ENCODE measurements at places on chromosomes 2 and 18.

DNA sequence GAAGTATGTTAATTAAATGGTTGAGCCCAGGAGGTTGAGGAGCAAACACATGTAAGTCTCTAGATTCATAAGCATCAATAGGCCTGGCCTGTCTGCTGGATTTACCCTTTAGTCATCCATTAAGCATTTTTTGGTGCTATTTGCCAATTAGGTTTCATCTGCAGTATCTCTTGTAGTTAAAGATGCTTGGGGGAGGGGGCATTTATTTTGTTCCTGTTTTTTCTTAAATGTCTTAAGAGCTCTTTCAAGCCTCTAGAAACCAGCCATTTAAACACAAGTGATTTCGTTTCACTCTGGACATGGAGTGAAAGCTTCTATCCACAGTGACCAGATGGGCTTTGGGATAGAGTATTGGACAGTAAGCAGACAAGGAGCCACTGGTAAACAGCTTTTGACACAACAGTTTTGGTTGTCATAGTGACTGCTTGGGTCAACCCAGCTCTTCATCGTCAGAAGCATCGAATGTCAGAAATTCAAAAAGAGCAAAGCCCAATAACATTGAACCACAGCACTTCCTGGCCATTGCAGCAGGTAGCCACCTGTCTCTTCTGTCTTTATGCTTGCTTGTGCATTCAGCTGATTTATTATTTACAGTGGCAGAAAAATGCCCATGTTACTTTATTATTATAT is 4.9 kb downstream of the QPCT start:
- DNase-seq = no peak

- no peak for DNase-seq
Observed at GRCh38 chr2:124880995-124881394, 855.9 kb downstream of the CNTNAP5 start.

DNA sequence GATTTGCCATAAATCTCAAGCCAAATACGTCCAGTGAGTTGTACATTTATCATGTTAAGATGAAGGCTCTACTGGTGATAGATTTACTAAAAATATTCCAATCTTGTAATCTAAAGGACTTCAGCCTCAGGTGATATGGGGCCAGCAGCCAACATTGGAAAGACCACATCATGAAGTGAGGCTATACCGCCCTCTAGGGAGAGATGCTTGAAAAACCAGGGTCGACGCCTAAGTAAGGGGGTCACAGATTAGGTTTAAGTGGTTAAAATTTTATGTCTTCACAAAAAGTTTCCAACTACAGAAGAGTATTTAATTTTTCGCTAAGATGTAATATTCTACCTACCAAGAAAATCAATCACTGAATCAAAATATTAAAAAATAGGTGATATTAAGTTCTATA is 33.3 kb downstream of the DOCK10 start:
- no peak for DNase-seq

DNA sequence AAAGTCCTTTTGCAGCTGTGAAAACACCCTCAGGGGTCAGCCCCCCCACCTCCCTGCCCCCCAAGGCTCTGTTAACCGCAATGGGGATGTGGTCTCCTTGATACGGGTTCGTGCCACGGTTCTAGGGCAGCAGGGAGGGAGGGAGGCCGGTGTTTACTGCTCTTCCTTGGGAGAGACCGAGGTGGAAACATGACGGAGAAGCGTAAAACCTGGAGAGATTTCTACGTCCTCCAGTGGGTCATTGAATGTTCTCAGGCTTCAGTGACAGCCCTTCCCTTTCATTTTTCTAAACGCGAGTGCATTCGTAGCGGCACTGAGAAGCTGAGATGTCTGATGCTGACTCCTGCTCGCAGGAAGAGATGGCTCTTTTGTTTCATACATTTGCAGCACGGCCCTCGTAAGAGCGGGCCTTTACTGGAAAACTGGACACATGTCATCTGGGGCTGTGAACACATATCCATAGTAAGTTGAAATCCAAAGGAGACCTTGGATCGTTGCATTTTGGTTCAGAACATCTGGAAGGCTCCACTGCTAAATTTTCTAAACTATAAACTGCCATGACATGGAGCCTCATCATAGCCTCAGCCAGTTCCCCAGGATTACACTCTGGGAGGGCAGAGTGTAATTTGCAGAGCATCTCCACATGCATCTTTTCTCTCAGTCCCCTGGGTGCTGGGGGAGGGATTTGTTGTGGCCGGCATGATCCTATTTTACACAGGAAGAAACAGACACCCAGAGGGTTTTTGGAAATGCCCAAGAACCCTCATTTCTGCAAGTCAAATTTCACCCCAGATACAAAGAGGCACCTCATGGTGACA is 40.6 kb upstream of the HDAC4 start:
- DNase-seq = no peak

GRCh38 chr18:74216661-74217110 is 68.4 kb downstream of the TIMM21 start:
- DNase-seq = no peak

GRCh38 chr2:119741001-119741400 is 18.7 kb upstream of the PTPN4 start:
- no peak for DNase-seq

- no peak for DNase-seq
Observed at GRCh38 chr2:53729143-53729762, 38.4 kb upstream of the CHAC2 start.

DNA sequence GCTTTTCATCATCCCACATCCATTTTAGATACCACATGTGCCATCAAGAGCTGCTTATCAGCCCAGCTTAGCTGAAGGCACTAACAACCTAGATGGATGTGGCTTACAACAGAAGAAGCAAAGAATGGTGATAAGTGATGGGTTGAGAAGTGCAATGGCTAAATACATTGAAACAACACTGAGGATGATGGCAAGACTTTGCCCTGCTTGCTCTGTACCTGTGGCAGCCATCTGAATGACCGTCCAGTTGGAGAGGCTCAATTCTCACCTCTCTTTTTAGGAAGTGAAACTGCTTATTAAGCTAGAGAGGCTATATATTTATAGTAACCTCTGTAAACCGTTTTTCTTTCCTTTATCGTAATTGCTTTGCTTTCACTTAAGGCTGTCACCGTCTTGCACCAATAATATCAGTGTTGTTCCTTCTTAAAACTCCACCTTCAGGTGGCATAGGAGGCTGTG is 5.7 kb downstream of the GPATCH11 start:
- no peak for DNase-seq

GRCh38 chr2:160141912-160142311 is 58.2 kb downstream of the ITGB6 start:
- no peak for DNase-seq

DNA sequence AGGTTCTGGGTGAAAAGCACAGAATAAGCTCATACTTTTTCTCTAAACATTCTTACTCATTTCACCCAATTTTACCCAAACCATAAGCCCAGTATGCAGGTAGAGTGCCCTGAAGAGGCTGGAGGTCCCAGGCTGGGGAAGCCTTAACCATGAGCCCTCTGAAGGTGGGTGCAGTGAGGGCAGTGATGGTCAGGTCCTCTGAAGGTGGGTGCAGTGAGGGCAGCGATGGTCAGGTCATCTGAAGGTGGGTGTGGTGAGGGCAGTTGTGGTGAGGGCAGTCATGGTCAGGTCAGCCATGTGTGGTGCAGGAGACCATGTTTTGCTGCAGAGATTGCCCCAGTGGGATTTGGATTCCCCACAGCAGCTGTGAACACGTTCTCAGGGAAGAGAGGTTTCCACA is 148.8 kb downstream of the SNTG2 start:
- DNase-seq = no peak

GRCh38 chr2:144519934-144520731 is at the start of gene ZEB2:
TSS of gene ZEB2 (minus strand) at chr2:144520119. CDS start at chr2:144517350, 2,769 bp downstream.
- DNase-seq = no peak

GRCh38 chr2:95377216-95378123 is 25.0 kb upstream of the FAHD2A start:
- no peak for DNase-seq

DNA sequence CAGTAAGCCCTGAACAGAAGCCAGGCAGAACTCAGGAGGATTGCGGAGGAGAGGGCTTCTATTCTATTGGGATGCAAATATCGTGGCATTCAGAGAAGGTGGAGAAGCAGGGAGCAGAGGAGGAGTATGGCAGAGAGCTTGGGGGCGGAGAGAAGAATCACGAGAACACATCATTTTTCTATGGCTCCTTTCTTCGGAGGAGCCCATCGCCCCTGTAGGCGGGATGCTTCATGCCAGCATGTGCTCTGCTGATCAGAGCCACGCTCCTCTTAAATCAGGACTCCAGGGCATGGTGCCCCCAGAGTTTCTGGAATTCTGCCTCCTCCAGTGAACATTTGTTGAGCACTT is 71.1 kb downstream of the CIB4 start:
- no peak for DNase-seq

- DNase-seq = no peak
Observed at GRCh38 chr2:240179941-240180666, 39.6 kb upstream of the OTOS start.

DNA sequence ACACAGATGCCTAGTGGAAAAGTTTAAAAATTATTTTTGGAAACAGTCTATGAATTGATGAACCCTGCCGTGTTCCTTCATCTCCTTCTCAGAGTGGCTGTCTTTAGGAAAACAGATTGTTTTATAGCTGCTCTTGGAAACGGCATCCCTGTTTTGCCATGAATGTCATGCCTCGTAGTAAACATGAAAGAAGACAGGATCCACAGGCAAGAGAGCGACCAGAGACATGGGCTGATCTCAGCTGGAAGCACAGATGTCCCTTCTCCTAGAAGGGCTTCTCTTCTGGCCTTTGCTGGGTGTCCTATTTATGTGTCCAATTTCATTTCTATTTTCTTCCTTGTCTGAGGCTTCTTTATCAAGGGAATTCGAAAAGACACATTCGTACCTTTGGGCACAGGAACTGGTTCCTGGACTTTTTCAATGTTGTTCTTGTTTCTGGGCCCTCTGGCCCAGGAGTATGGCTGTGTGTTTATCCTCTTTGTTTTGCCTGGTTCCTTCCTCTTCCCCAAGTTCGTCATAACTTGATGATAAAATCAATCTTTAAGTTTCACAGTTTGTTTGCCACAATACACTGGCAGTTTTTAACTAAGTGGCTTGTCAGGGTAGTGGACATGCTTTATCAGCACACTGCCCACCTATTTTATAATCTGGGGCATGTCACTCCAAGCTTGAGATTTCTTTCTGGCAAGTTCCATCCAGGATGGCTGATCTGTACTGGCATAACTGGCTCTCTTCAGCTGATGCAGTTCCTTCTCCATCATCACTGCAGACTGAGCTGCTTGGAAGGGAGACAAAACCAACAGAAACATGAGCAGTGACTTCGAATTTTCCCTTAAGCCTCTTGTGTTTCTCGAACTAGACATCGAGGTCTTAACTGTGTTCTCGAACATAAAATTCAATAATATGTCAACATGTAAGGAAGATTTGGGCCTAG is 63.2 kb upstream of the MGAT4A start:
- no peak for DNase-seq

DNA sequence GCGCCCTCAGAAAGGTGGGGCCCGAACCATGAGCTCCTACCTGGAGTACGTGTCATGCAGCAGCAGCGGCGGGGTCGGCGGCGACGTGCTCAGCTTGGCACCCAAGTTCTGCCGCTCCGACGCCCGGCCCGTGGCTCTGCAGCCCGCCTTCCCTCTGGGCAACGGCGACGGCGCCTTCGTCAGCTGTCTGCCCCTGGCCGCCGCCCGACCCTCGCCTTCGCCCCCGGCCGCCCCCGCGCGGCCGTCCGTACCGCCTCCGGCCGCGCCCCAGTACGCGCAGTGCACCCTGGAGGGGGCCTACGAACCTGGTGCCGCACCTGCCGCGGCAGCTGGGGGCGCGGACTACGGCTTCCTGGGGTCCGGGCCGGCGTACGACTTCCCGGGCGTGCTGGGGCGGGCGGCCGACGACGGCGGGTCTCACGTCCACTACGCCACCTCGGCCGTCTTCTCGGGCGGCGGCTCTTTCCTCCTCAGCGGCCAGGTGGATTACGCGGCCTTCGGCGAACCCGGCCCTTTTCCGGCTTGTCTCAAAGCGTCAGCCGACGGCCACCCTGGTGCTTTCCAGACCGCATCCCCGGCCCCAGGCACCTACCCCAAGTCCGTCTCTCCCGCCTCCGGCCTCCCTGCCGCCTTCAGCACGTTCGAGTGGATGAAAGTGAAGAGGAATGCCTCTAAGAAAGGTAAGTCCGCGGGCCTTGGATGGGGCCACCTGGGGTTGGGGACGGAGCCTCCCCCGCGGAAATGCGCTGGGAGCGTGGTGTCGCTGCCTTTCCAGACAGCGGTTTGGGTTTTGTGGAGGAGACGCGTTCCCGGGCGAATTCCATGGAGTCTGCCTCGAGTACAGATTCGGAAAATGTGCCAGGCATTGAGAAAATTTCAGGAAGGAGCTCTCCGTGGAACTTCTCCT is 559 bp downstream of the HOXD1 start:
- no peak for DNase-seq

DNA sequence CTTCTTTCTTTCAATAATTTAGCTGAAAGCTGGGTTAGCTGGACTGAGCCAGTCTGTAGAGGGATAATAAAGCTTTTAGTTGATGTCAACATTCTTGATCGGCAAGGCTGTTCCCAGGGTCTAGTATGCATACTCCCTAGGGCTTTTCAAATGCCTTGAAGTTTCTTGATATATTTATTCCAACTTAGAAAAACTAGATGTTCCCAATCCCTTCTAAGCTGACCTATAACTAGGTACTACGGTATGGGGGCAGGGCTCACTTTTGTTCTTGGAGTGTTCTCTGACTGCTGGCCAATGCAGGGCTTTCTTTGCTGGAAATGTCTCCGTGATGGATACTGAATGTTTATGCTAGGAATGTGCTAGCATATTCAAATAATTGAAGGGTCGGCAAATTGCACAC is 258.6 kb upstream of the TANK start:
- no peak for DNase-seq

- no peak for DNase-seq
Observed at GRCh38 chr2:30747206-30747605, 60.0 kb downstream of the CAPN13 start.

GRCh38 chr2:118312969-118313756 is 224.9 kb downstream of the INSIG2 start:
- no peak for DNase-seq

GRCh38 chr2:157250836-157251235 is 6.7 kb upstream of the GALNT5 start:
- no peak for DNase-seq

DNA sequence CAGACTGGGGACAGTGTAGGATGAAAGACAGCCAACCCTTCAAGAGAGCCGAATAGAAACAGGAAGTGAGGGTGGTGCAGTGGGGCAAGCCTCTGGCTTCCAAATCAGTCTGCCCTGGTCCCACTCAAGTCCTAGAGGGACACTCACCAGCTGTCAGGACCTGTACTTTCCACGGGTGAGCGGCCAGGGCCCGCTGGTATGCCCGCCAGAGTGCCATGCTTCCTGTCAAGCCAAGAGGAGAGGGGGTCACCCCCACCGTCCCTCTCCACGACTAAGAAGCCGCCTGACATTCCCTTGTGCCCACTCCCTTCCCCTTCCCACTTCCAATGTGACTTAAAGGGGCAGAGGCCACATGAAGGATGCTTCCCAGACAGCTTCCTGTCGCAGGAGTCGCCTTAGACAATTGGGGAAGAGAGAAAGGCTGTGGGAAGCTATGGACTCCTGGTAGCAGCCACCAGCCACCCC is 564 bp downstream of the MPV17 start:
- DNase-seq = no peak

- no peak for DNase-seq
Observed at GRCh38 chr2:236052926-236053821, 115.0 kb downstream of the GBX2 start.

- DNase-seq = no peak
Observed at GRCh38 chr2:150426724-150427123, 60.7 kb downstream of the RND3 start.

- DNase-seq = no peak
Observed at GRCh38 chr2:158315000-158315399, 141.6 kb downstream of the CCDC148 start.
